ENCODE measurements at places on chromosomes 5 and 9. TPM values are rescaled to one million over a fixed set of nuclear protein-coding genes. Genes with fewer than 3 reads are reported as not detected.

The PCDHB11 gene
- total RNA-seq: not detected

The CTXN3 gene
- total RNA-seq: not detected

The CNTFR gene
- total RNA-seq: not detected

The PCDHB12 gene
- total RNA-seq: not detected

The IFNK gene
- not detected for total RNA-seq

The GLDC gene
- 3.1 TPM for total RNA-seq

The CDKN2AIPNL gene
- total RNA-seq: 22.4 TPM

The AP3B1 gene
- total RNA-seq: 44.1 TPM

Data from T-helper 1 cell treated with Interleukin-12 subunit alpha and Interleukin-12 subunit beta and Interleukin-4 antibody, amounts not matched to agents 30 ng/mL and 1 ng/mL, for 36 hours (primary cell).